ENCODE measurements at places on chromosomes 5 and 9.

- DNase-seq, result no peak
Measured at GRCh38 chr5:149549461-149550267, 1.6 kb downstream of the CSNK1A1 start.

- no peak for DNase-seq
Measured at GRCh38 chr5:160960592-160960991, 108.6 kb upstream of the ATP10B start.

DNA sequence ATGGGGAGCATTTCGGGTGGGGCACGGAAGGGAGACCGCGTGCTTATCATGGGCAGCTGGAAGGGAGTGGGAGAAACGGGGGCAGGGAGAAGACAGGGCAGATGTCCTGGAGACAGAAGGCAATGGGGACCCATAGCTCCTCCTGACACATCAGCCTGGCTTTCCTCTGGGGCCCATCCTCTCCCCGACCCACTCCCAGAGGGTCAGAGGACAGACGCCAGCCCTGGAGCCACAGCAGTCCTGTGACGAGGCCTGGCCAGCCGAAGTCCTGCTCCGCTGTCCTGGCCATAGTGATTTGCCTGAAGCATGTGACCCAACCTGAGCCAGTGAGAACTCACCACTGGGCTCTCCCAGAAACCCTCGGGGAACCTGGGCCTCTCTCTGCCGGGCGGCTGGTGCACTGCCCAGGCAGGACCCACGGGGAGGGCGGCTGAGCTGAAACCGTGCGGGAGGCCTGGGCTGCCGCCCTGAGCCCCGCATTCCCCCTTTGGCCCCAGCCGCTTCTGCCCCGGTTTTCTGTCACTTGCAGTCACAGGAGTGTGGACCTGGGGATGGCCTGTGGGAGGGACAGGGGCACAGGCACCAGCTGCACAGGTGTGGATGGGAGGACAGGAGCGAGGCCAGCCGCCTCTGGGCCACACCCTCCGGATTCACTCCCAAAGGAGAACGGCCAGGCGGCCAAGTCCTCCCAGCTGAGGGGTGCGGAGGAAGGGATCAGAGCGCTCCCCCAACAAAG is 19.8 kb downstream of the ADAMTS2 start:
- DNase-seq, result no peak

DNA sequence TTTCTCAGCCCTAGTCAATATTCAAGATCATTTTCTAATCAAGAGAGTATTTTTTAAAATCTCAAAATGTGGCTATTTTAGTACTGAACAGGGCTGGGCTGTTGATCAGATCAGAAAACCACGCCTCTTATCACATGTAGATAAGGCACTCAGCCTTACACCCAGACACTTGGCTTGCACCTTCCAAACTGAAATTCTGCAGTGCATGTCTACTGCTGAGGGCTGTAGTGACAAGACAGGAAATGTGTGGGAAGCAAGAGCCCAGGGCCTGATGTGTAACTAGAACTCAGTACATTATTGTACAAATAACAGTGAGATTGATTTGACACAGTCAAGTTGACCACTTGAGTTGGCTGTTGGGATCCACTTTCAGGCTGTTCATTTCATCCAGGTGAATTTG is 48.6 kb downstream of the UBE2QL1 start:
- DNase-seq, result no peak

GRCh38 chr5:95519151-95519550 is 35.6 kb downstream of the SKIC3 start:
- DNase-seq, result no peak

DNA sequence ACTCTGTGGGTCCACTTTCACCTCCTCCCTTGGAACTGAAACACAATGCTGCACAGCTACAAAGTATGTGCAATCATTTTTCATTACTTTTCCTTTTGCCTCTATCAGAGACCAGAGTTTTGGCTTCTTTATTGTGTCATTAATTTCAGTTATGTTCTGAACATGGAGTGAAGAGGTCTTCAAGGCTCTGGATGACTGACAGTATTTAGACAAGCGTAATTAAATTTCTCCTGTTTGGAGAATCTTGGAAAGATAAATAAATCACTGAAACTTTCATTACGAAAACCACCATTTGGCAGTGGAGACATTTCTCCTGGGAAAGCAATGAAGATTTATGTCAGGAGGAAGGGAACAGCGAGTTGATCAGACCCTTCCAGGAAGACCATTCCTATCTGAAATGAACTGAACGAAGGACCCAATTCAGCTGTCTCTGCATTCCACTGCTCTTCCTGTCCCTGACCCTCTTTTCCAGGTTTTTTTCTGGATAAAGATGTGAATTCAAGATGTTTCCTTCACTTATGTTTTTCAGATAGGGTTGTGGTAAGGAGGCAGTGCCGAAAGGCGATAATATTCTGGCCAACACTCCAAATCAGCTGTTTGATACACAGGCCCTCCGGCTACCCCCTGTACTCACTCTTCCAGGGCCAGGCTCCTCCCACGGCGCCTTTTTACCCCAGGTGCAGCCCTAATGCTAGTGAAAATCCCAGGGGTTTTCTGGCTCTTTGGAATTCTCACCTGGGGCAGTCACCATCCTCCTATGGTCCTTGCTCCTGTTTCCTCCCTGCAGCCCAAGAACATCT is 77.2 kb upstream of the OSMR start:
- no peak for DNase-seq

- DNase-seq, result no peak
Measured at GRCh38 chr9:4062966-4063365, 236.9 kb downstream of the GLIS3 start.

DNA sequence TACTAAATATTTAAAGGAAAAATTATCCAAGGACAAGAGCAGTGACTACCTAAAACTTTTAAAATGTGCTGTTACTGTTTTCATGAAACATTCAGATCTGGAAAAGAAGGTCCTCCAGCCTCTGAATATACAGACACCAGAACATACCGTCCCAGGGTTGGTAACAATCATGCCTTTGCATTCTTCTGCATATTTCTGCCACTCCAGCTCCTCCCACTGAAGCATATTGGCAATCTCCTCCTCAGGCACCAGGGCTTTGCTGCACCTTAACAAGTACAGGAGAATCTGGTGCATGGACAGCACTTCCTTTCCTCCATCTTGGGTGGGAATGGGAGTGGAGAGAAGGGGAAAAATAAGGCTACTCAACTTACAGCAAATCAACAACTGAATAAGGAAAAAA is 60.0 kb downstream of the DROSHA start:
- no peak for DNase-seq

GRCh38 chr5:52989781-52990527 is 802 bp downstream of the ITGA2 start:
- no peak for DNase-seq

GRCh38 chr9:99947395-99947794 is 40.9 kb downstream of the STX17 start:
- DNase-seq, result no peak

DNA sequence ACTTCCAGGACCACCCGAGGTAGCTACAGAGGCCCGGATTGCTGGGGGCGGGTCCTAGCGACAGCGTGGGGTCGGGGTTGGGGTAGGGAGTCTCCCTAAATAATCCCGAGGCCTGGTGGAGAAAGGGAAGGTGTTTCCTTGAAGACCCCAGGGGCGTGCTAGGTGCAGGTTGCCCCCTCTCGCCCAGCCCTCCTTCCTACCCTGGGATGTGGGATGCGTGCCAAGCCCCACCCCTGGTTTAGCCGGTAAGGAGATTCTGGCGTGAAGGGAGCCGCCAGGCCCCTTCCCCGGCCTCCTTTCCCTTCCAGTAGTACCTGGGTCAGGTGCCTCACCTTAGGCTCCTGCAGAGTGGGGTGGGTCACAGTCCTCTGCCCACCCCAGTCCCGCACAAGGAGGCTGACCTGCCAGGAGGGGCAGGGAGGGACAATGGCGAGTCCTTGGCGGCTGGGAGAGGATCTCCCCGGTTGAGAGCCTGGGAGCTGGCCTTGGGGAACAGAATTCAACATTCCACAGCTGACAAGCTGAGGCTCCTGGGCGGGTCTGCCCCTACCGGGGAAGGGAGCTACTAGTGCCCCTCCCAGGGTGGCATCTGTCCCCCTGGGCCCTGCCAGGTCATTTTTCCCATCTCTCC is 674 bp downstream of the TSPAN17 start:
- DNase-seq, result no peak

- DNase-seq, result no peak
Measured at GRCh38 chr5:10990634-10991033, 229.6 kb upstream of the DAP start.

- no peak for DNase-seq
Measured at GRCh38 chr9:116420993-116421538, 266.0 kb upstream of the TRIM32 start.

DNA sequence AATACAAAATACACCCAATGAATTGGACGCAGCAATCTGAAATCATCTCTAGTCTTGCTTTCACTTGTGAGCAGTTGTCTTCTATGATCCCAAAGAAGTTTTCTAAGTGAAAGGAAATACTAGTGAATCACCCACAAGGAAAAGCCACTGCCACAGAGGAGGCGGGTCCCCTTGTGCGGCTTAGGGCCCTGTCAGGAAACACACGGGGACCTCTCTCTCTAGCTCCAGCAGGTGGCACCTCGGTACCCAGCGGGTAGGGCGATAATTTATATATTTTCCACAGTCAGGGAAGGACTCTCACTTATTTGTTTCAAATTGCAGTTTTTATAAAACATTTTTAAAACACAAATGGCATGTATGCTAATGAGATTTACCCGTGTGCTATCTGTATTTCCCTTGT is 417.1 kb downstream of the KDM4C start:
- no peak for DNase-seq
